ENCODE measurements at places on chromosomes 11 and 22. TPM values are rescaled to one million over a fixed set of nuclear protein-coding genes. Genes with fewer than 3 reads are reported as not detected.

GRCh38 chr11:44088377-44088776 is 7.1 kb upstream of the EXT2 start:
- DNase-seq = no peak

Gene PLAAT4
- total RNA-seq = 26.2 TPM

- DNase-seq = no peak
Measured at GRCh38 chr22:34236527-34236926, 316.3 kb upstream of the LARGE1 start.

DNA sequence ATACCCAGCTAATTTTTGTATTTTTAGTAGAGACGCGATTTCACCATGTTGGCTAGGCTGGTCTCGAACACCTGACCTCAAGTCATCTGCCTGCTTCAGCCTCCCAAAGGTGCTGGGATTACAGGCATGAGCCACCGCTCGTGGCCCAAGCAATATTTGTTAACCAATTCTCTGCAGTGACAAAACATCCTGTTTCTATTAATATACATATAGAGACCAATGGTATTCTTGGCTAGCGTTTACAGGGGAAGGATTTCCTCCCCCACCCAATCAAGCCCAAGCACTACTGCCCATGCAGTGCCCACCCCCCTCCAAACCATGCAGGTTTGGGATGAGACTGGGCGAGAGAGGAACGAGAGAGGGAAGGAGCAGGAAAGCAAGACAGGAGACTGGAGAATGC is 53.1 kb downstream of the APOL3 start:
- no peak for DNase-seq

Gene PTPN5
- not detected for total RNA-seq

DNA sequence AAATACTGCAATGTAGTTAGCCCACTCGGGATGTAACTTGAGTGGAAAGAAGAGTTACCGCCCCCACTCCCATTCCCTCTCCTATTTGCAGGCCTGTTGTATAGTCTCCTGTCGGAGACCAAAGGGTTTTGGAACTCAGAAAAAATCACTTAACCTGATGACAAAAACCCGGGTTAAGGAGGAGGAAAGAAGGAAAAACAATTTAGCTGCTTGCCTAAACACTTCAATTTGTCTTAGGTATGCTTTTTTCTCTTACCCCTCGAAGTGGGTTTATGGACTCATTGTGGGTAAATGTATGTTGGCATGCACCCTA is 2.2 kb downstream of the YAP1 start:
- no peak for DNase-seq

GRCh38 chr22:38872831-38873248 is 824 bp upstream of the CBX6 start:
- DNase-seq = no peak

- no peak for DNase-seq
Measured at GRCh38 chr11:28457481-28458065, 349.4 kb downstream of the METTL15 start.

Gene IL18
- total RNA-seq = not detected

DNA sequence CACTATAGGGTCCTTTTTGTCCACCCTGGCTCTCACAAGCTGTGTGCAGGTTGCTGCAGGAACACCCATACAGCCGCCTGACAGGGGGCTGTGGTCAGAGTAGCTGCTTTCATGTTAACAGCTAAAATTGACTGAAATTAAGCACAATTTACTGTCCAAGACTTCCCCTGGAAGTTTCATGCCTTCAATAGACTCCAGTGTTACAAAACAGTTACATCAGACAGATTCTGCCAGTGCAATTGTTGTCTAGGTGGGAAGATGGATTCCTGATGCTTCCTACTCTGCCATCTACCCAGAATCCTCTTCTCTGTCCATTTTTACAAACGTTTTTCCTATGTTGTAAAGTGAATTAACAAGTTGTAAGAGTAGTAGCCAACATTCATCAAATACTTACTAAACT is 5.3 kb upstream of the TSKU start:
- no peak for DNase-seq
